NCI-H2171 (cell line): ENCODE measurements at places on chromosomes 6 and 20.

GRCh38 chr6:125749865-125750691, 646 bp downstream of the HEY2 start:
- DNase-seq: peak; percentile 43

GRCh38 chr6:139567095-139567494, 192.6 kb upstream of the CITED2 start:
- DNase-seq: no peak

GRCh38 chr6:47581591-47581990, 104.0 kb downstream of the CD2AP start:
- no peak for DNase-seq

DNA sequence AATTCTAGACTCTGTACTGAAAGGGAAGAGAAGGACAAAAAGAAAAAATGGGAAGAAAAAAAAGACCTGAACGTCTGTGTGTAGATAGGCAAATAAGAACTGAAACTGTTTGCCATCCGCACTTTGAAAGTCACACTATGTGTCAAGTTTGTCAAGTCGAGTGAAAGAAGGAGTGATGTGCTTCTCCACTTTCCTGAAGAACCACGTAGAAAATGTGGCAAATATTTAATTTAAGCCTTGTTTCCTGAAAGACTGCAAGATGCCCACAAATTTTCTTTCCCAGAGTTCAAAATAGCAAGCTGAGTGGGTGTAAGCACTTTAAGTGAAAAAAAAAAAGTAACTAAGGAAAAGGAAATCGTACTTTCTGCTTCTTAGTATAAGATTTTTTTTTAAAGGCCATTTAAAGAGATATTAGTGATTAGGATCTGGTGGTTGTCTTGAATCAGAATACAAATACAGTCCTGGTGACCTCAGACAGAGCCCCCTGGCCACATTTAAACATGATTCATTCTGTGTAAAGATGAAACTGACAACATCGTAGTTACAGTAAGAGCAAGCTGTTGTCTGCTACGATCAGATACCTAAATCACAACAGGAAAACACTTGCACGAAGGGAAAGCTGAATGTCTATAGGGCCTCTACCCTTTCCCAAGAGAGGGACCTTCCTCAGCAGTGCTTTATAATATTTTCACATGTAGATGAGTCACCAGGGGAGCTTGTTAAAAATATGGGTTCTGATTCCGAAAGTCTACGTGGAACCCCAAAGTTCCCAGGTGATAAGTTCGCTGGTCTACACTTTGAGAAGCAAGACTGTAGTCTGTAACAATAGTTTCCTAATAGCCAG, 102.3 kb downstream of the HIVEP2 start:
- DNase-seq: no peak

DNA sequence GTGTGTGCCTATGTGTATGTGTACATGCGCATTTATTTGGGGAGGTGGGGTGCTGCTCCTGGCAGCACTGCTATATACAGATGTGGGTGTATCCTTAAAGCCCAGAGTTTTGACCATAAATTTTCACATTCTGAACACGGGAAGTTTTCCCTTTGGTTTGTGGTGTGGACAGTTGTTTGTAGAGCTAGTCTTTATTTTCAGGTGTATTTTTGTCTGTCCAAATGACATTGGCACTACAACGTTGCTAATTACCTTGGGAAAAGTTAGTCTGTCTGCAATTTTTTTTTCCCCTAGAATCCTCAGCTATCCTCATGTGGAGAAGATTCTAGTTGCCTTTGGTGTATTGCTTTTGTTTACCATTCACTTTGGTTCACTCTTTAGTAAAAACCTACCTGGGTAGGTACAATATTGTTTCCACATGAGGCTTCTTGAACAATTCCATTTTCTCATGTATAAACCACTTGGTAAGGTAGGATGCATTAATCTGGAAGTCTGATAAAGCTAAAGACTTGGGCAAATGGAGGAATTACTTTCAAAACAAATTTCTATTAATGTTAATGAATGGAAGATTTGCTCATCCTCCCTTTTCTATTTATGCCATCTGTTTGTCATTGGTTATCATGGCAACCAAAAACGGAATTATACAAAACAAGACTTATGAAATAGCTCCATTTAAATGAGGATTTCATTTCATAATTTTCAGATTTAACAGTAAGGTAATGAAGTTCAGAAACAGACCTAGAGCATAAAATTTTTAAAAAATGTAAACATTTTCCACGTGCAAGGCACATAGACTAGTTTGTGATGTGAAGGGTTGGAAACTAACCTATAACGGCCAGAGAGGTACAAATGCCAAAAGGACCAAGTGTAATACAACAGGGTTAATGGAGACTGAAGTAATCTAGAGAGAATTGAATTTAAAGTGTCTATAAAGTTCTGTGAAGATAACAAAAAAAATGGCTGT, 3.9 kb downstream of the CCN2 start:
- no peak for DNase-seq

GRCh38 chr20:3085571-3086072, 1.1 kb upstream of the AVP start:
- DNase-seq: no peak

- no peak for DNase-seq
Observed at GRCh38 chr20:50658804-50659380, 32.5 kb downstream of the RIPOR3 start.

DNA sequence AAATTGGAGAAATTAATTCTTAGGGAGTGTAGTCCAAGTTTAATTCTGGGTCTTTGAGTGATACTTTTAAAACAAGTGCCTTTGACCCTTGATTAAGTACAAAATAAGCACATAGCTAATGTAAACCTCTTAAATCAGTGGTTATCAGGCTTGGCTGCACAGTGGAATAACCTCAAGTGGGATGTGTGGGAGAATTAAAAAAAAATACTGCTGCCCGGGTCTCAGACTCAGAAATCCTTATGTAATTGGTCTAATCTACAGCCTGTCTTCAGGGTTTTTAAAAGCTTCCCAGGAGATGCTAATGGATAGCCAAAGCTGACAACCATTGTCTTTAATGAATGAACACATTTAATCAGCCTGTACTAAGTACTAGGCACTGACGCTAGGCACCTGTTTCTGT, 28.5 kb upstream of the TMEM14A start:
- no peak for DNase-seq

DNA sequence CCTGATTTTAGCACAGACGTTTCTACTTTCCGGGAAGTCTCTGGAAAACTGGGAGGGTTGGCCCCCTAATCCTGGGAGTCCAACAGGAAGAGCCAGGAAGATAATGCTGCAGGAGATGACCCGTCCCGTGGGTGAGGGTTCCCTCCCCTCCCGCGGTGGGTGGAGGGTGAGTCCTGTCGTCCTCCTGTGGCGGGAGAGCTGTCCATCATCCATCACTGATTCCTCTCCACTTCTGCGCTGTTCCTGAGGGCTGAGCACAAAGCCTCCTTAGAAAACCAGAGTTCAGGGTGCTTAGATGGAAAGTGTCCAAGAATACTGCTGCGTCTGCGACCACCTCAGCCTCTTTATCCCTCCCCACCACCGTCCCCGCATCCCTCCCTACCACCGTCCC, 6.1 kb upstream of the CCR6 start:
- no peak for DNase-seq

GRCh38 chr6:154474648-154475428, 35.6 kb downstream of the CNKSR3 start:
- no peak for DNase-seq

GRCh38 chr6:155066361-155066760, 71.2 kb downstream of the TIAM2 start:
- no peak for DNase-seq

GRCh38 chr20:34585019-34585418, 26.5 kb downstream of the MAP1LC3A start:
- DNase-seq: no peak

DNA sequence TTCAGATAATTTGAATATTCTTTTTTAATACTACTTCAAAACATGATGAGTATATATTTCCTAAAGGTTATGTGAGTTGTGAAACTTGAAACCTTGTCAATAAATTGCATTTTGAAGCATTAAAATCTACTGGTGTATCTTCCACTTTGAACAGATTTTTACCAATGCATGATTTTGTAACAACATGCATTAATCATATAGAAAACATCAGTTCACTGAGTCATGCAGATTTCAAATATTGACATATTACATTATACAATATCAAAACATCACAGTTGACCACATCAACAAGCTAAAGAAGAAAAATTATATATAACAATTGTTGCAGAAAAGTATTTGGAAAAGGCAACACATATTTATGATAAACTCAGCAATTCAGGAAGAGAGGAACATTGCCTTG, 158.1 kb downstream of the WDR27 start:
- DNase-seq: no peak

GRCh38 chr6:127637830-127638409, 60.9 kb downstream of the C6orf58 start:
- no peak for DNase-seq

GRCh38 chr20:63047267-63047666, 40.5 kb upstream of the BHLHE23 start:
- DNase-seq: no peak

- DNase-seq: no peak
Observed at GRCh38 chr6:87334683-87335082, 5.6 kb upstream of the GJB7 start.

- DNase-seq: no peak
Observed at GRCh38 chr6:30657454-30657853, 10.5 kb downstream of the C6orf136 start.

- DNase-seq: no peak
Observed at GRCh38 chr6:166173281-166173951, 5.8 kb upstream of the TBXT start.

DNA sequence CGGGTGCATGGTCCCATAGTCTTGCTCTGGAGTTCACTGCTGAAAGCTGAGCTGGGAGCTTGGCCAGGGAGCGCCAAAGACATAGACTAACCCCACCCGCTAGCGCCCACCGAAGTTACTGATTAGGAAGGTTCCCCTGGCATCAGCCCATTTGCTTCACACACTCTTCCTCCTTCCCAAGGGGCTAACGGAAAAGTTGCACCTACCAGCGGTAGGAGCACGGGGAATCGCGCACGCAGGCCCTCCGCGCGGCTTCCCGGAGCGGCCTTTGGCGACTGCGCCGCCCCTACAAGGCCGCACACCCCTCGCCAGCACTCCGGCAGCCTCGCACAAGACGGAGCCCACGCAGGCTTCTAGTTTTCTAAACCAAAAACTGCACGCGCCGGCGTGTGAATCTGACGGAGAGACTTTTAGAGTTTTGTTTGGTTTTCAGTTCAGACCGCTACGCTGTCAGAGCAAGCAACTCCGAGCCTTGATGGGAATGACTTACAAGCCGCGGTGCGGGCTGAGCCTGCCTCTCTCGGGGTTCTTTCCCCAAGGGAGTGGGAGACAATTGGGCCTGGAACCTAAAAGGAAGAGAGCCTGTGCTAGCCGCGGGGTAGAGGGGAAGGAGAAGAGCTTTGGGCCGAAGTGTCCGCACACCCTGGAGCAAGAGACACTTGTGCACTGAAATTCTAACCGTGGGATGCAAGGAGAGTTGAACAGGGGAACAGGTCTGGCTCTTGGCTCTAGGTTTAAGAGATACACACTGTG, 891 bp upstream of the POU3F2 start:
- DNase-seq: peak; percentile 24
